ENCODE measurements at places on chromosomes 6 and 20. TPM values are rescaled to one million over a fixed set of nuclear protein-coding genes. Genes with fewer than 3 reads are reported as not detected.

NKX2-2 gene
- total RNA-seq: not detected

TAGAP gene
- not detected for total RNA-seq

CDSN gene
- not detected for total RNA-seq

ANGPT4 gene
- total RNA-seq: not detected

HDGFL1 gene
- total RNA-seq: not detected

ZC2HC1B gene
- total RNA-seq: not detected

BPIFB1 gene
- total RNA-seq: 0.08 TPM

HRH3 gene
- total RNA-seq: not detected

OVOL2 gene
- total RNA-seq: 0.19 TPM

ACSS2 gene
- 11.9 TPM for total RNA-seq

NKX2-4 gene
- not detected for total RNA-seq

RNASET2 gene
- total RNA-seq: 14.4 TPM

SLC52A3 gene
- total RNA-seq: 0.38 TPM

ZBTB46 gene
- total RNA-seq: 0.86 TPM

SEMG1 gene
- total RNA-seq: not detected

DEFB132 gene
- total RNA-seq: not detected

C6orf132 gene
- 3.5 TPM for total RNA-seq

KCNK5 gene
- total RNA-seq: 1.3 TPM

EYA2 gene
- total RNA-seq: 2.2 TPM

DOK5 gene
- total RNA-seq: not detected

All from A549 treated with GW870086 at 1 μM for 4 hours (cell line).